SK-MEL-5 (cell line): ENCODE measurements at places on chromosomes 16 and 17. TPM values are rescaled to one million over a fixed set of nuclear protein-coding genes. Genes with fewer than 3 reads are reported as not detected.

The GAS2L2 gene
- total RNA-seq = not detected in 2 replicates

- DNase-seq = peak; percentile 99
Observed at GRCh38 chr17:81967533-81968395, 6.8 kb upstream of the NOTUM start.

GRCh38 chr16:679814-680624 lies at the start of gene STUB1:
TSS of gene STUB1 (plus strand) at chr16:680410. CDS start at chr16:680526, 116 bp downstream.
- DNase-seq = peak; percentile 80

- DNase-seq = no peak
Observed at GRCh38 chr16:88377961-88378360, 4.8 kb upstream of the ZNF469 start.

DNA sequence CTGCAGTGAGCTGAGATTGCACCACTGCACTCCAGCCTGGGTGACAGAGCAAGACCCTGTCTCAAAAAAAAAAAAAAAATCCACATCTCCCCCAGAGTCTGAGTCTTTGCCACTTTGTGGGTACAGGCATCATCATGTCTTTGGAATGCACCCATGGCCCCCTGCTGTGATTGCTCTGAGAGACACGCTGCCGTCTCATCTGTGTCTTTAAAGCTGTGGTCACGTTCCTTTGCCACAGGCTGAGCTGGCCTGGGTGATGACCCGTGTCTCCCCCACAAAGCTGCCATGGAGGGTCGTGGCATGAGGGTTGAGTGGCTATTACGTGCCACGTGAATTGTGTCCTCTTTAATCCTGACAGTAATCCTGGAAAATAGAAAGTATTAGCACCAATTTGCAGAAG lies 20.2 kb downstream of the CRISPLD2 start:
- no peak for DNase-seq

The KRT33A gene
- not detected in 2 replicates for total RNA-seq

GRCh38 chr17:52025236-52025635 lies 133.3 kb downstream of the CA10 start:
- no peak for DNase-seq

- no peak for DNase-seq
Observed at GRCh38 chr16:46850619-46851555, 19.9 kb upstream of the C16orf87 start.

DNA sequence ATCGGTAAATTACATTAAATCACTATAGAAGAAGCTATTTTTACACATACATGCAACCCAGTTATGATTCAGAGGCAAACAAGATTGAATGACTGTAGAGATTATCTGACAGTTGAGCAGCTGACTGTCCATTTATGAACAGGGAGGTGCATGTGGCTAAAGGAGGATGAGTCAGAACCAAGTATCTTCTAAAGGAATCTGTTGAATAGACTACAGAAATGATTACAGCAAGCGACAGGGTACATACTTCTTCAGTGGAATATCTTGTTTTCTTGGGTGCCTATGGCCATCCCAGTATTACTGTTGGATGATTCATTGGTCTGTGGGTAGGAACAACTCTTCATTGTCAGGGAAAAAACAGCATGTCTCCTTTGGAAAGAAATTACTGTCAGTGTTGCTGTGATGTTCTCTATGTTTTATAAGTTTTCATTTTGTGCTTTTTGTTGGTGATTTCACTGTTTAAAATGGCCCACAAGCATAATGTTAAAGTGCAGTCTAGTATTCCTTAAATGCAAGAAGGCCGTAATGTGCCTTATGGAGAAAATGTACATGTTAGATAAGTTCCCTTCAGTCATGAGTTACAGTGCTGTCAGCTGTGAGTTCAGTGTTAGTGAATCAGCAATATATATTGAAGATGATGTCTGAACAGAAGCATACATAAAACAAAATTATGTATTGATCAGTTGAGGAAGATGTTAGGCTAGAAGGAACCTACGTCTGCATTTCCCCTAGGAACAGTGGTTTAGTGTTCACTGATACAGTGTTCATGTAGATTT lies 27.0 kb downstream of the CBFB start:
- peak; percentile 91 for DNase-seq

GRCh38 chr17:61328351-61328750 lies 71.3 kb upstream of the TBX2 start:
- DNase-seq = no peak

DNA sequence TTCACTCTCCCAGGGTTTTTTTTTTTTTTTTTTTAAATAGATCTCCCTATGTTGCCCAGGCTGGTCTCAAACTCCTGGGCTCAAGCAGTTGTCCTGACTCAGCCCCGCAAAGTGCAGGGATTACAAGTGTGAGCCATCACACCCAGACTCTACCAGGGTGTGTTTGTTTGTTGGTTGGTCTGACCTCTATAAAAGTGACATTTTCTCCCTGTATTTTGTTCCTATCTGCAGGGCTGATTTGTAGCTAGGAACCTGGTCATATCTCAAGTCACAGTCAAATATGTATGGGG lies 46.3 kb upstream of the B4GALNT2 start:
- DNase-seq = no peak

DNA sequence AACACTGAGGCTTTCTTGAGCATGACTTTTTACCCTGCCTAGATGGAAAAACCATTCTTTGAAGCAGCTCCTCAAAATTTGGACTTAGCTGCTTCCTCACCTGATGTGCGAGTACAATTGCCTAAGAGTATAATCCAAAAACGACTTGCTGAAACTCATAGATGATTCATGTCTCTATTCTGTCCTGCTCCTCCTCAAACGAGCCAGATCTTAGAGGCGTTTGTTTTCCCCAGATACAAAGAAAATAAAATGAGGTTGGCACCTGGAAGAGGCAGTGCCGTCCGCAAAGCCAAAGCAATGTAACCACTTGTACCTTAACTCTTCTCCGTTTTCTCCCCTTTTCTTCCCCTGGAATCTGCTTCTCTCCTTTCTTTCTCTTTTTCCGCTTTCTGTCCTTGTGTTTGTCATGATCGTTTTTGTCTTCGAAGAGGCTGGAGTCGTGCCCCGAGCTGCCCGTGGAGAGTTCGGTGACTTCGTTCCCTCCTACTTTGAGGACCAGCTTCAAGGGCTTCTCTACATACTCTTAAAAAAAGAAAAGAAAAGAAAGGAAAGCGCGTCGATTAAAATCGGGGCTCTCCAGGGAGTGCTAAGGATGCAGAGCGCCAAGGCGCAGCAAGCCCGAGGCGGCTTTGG lies 895 bp downstream of the BRD7 start:
- DNase-seq = no peak

The NOTUM gene
- total RNA-seq = 3.0 TPM in 2 replicates

The CCDC200 gene
- total RNA-seq = not detected in 2 replicates

- no peak for DNase-seq
Observed at GRCh38 chr16:4385789-4386450, 14.3 kb downstream of the VASN start.
